ENCODE measurements at places on chromosomes 12 and 14. TPM values are rescaled to one million over a fixed set of nuclear protein-coding genes. Genes with fewer than 3 reads are reported as not detected.

- DNase-seq, result no peak
Measured at GRCh38 chr14:75013290-75013689, 10.6 kb downstream of the EIF2B2 start.

DNA sequence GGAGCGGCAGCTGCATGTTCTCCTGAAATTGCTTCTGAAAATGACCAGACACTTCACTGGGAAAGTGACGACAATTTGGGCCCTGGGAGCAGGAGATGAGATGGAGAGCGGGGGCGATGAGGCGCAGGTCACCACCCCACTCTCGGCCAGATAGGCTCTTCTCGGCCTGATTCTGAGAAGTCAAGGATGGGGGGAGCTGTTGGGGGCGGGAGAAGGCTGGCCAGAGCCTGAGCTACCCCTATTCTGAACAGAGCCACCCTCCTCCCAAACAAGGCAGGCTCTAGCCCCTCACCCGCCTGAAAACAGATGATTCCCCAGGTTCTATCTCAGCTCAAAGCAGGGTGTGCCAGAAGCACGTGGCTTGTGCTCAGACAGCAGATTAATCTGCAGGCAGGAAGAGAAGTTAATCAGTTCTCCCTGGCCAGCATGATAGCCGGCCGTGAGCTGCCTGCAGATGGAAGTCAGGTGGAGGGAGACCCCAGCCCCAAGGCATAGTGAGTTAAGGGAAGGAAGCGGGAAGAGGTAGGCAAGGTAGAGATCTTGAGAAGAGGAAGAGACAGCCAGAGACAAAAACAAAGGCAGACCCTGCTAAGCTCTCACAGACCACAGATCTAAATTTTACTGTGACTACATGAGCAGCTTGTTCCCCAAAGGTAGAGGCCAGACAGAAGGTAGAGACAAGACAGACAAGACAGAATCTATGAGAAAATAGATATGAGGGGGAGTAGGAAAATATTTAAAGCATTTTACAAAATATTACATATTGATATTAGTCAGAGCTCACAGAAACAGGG, 10.9 kb upstream of the TAC3 start:
- DNase-seq, result no peak

- no peak for DNase-seq
Measured at GRCh38 chr12:80373666-80374065, 70.4 kb upstream of the PTPRQ start.

DNA sequence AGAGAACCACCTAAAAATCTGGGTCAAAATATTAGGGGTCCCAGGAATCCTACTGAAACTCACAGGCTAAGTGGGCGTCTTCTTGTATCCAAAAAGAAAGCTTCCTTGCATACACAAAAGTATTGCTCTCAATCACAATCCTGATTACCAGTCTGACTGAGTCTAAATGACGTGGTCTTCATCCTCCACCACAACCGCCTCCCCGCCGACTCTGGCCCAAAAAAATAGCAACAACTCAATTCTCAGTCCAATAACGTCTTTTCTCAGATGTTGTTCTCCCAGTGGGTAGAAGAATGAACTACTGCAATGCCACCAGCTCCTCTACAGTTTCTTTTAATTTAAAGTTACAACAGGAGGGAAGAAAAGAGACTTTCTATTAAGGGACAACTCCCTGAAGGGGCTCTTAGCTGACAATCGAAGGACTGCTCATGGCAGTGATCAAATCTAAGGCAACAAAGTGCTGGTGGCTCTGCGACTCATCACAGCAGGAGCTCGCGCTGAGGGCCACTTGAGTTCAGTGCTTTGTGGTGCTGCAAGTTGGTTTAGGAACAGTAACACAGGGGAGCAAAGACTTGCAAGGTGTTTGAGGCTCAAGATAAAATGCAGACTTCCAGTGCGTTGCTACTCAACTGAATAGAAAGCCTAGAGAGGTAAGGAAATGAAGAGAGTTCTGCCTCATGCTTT, 394.1 kb downstream of the BCAT1 start:
- DNase-seq, result no peak

Gene KRT3
- total RNA-seq, result not detected

GRCh38 chr14:101634850-101635748, 73.8 kb downstream of the DIO3 start:
- no peak for DNase-seq

GRCh38 chr12:26658991-26659390, 174.0 kb downstream of the ITPR2 start:
- peak; percentile 71 for DNase-seq

- no peak for DNase-seq
Measured at GRCh38 chr14:105034315-105035039, 13.6 kb upstream of the CDCA4 start.

DNA sequence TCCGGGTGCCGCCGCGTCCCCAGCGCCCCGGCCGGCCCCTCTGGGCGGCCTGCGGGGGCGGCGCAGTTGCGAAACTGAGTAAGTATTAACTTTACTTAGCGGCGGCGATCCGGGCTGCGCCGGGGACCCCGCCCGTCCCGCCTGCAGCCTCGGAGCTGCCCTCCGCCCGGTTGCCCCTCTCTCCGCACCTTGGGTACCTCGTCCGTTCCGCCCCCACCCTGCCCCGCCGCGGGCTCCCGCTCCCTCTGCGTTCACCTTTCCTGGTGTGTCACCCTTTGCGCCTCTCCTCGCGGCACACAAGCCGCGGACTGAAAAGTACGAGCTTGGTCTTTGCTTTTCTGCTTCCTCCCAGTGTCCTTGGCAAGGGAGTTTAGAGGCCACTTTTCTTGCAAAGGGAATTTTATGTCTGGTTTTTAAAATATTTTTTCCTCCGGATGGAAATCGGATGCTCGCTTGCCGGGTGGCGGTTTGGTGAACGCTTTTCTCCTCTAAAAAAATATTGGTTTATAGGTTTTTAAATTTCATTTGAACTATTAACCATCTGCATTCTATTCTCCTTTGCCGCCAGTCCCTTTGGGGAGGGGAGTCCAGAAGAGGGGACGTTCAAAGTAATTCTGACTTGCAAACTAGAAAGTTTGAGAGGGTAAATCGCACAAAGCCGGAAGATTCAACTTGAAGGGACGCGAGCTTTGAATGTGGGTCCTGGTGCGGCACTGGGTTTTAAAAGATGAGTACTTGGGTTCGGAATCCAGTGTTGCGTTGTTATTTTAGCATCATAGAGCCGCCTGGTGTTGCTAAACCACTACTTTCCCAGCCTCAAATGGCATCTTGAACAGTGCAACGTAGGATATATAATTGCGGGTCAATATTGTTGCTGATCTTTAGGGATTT, 834 bp downstream of the RASSF8 start:
- DNase-seq, result peak; percentile 76

Gene ESRRB
- 0.22 TPM for total RNA-seq

DNA sequence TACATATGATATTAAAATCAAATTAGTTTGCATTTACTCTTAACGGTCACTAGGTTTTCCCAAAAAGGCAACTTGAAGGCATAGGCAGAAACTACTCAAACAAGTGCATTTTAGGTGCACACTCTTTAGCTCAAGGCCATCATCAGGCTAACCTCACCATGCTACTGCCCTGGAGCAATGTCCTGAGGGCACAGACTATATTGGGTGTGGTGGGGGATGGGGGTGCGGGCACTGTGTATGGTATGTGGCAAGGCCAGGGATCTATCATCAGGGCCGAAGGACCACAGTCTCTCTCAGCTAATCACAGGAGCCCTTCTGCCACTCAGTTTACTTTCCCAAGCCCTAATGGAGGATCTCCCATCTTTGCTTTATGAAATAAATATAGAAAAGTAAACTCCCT, 51.9 kb downstream of the SH2B3 start:
- DNase-seq, result no peak

Gene DIO3
- total RNA-seq, result not detected

Gene CLEC2B
- 1.8 TPM for total RNA-seq

Gene MYF6
- total RNA-seq, result not detected

DNA sequence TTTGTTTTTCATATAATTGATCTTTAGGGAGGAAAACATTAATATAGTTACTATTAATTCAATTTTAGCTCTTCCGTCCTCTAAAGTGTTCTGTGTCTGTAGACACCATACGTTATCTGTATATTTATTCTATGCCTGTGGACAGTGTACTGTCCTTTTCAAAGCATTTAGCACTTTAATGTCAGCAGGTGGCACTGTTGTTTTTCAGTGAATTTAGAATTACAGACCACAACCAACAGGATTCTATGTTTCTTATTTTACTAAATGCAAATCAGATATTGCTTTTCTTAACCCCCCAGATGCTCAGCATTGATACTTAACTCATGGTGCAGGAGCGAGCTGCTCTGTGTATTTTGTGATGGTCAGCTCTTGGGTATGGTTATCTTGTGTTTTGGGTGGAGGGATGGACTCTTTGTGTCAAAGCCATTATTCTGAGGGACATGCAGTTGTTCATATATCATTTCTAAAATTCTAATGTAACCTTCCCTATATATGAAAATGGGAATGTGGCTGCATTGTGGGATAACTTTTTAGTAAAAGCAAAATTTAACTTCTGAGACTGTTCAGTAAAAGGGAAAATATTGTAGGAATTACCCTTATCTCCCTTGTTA, 65.2 kb downstream of the PAPOLA start:
- peak; percentile 31 for DNase-seq

DNA sequence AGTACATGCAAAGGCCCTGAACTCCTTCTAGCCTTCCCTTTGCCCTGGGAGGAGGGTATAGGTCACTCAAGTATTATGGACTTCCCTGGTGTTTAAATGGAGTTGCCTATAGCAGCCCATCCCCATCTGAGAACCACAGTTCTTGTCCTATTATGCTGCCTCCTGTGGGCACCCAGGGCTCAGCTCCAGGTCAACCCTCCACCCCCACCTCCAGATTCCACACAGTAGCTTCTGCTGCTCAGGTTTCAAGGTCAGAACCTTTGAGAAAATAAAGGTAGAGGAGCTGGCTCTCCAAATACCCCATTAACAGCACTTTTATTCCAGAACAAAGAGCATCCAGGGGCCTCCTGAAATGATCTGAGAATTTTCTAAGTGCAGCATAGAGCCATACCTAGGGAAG, 57.4 kb downstream of the ACTN1 start:
- DNase-seq, result no peak

GRCh38 chr12:45336331-45336730, 120.4 kb downstream of the ANO6 start:
- DNase-seq, result peak; percentile 77

DNA sequence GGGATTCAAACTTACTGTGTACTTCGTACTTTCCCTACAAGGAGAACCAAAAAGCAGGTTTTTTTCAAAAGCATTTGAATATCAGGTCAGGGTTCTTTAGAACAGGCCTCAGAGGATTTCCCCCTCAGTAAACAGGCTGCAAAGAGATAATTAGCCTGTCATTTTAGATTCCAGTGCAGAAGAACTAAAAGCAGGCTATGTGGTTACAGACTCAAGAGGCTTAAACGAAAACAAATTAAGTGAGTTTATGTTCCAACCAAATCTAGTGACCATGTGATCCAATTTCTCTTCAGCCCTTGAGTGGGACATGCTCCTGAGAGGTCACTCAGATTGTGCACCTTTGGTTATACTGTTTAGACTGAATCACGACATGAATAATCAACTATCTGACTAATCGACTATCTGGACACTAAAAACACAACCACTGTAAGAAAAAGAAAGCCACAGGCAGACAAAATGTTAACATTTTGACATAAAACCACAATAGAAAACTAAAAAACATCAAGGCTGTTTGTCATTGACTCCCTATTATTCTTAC, 4.5 kb downstream of the TMED8 start:
- DNase-seq, result no peak

DNA sequence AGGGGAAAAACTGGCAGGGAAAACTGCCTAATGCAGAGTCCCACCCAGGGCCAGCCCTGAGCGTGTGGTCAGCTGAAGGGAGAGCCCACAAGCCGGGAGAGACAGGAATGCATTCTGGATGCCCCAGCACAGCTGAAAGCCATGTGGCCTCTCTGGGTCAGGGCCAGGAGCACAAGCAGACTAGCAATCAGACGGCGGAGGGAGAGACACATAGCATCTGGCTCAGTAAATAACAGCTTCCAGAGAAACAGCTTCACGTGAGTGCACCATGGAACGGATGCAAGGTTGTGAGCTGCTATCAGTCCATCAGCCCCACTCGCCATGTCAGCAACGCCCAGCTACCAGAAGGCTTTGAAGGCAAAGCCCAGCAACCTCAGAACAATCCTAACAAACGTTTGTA, 28.2 kb upstream of the TMEM106C start:
- DNase-seq, result no peak

Gene TAS2R42
- not detected for total RNA-seq

DNA sequence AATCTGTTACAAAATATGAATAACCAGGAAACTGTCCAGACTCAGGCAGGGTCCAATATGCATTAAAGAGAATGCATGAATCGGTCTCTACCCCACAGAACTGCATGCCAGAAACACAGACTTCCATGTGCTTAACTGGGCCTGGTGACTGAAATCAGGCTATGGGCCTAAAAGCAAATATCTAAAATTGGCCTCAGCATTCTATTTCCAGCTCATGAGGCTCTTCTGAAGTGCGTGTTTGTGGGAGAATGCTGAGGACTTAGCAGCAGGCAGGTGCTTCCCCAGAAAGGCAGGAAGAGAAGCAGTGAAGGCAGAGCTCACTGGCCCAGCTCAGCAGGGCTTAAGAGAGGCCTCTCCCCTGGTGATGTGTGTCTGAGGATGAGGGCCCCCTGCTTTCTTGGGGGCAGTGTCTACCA, 48.5 kb downstream of the ADGRD1 start:
- no peak for DNase-seq

Gene OR4E2
- total RNA-seq, result not detected

GRCh38 chr12:48627556-48627955, 54.5 kb downstream of the KANSL2 start:
- DNase-seq, result no peak

DNA sequence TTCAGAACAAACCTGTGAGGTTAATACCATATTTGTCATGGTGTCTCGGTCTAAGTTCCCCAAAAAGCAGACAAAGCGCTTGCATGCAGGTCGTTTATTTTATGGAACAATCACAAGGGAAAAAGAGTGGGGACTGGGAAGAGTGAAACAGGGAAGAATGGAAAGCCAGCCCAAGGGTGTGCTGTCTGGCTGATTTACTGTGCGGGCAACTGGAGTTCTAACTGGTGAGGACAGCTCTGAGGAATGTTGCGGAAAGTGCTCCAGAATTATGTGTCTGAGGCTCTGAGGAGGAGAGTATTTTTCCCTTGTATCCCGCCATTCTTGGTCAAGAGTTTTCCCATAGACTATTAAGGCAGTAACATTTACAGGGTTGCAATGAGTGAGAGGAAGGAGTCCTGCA, 465.4 kb downstream of the RMST start:
- no peak for DNase-seq

DNA sequence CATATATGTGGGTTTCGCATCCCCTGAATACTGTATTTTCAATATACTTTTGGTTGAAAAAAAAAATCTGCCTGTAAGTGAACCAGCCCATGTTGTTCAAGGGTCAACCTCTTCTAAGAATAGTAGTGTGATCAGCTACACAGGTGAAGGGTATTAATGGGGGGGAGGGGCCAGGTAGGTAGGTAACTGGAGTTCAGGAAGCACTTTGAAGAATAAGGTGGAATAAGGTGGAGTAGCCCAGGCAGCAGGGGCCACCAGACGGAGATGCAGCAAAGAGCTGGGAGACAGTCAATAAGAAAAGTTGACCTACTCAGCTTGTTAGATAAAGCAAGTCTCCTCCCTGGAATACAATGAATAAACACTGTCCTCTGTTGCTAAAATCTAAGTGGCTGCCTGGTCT, 9.3 kb downstream of the LDHB start:
- no peak for DNase-seq

GRCh38 chr14:75987201-75987970, 1.8 kb downstream of the IFT43 start:
- DNase-seq, result no peak

Gene TAS2R20
- 1.1 TPM for total RNA-seq

Gene CTSG
- total RNA-seq, result not detected

Measured in MCF 10A (cell line).